NCI-H748 treated with DMSO at 0.1 percent for 48 hours (cell line): ENCODE measurements at places on chromosomes 1 and 21.

DNA sequence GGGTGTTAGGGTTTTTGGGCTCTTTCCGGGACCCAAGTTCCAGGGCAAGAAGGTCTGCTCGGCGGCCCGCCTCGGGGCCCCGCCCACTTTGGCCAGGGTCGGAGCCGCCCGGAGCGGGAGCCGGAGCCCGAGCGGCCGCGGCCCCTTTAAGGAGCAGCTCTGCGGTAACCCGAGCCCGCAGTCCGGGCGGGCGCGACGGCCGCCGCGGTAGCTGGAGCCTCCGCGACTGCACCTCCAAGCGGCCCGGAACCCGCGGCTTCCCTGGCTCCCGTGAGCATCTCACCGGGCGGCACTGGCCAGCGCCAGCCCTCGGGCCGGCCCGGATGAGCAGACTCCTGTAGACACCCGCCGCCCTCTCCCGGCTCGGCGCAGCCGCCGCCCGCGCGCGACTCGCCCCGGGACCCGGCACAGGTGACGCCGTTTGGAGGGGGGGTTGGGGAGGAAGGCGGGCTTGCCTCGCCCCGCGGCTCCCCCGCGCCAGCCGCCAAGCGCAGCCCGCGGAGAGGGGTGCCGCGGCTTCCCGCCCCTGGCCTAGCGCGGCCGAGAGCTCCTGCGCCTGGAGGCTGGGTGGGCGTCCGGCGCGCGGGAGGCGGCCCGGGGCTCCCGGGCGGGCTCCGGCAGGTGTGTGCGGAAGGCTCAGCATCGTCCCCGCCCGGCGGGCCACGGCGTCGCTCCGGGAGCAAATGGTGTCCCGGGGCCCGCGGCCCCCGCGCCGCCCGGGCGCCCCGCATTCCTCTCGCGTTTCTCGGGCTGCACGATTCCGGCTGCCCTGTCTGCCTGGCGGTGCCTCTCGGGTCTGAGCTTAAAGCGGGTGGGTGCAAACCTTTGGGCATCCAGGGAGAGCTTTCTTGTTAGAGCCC, at the start of gene TLCD4:
Gene TLCD4, plus strand, starts transcription at position 149 of the 860 bp plus-strand sequence. CDS start 26,547 bp downstream, outside the sequence.
- peak; percentile 39 for DNase-seq

GRCh38 chr1:63882048-63882704, 108.4 kb downstream of the ROR1 start:
- no peak for DNase-seq

- DNase-seq: no peak
Observed at GRCh38 chr1:109782514-109782913, 18.8 kb upstream of the EPS8L3 start.

- DNase-seq: peak; percentile 28
Observed at GRCh38 chr1:162276493-162276892, 100.2 kb downstream of the SPATA46 start.

- no peak for DNase-seq
Observed at GRCh38 chr1:33435096-33435820, 4.4 kb upstream of the PHC2 start.

DNA sequence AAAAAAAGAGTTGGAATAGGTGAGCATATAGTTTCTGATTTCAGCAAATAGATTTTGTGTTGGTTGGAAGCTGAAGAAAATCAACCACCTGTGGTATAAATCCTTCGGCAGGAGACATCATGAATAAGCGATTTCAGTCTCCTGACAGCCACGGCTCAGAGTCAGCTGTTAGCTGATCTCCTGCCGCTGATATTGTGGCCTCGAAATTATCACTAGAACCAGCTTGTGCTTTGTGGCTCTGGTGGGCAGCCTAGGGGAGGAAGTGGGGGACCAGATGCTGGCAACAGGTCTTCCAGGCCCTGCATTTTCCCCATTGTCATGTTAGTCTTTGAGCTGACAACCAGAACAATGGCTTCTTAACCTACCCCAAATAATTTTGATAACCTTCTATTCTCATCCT, 842 bp upstream of the GCSAML start:
- DNase-seq: no peak

- peak; percentile 93 for DNase-seq
Observed at GRCh38 chr1:8706995-8707396, 110.4 kb downstream of the RERE start.

DNA sequence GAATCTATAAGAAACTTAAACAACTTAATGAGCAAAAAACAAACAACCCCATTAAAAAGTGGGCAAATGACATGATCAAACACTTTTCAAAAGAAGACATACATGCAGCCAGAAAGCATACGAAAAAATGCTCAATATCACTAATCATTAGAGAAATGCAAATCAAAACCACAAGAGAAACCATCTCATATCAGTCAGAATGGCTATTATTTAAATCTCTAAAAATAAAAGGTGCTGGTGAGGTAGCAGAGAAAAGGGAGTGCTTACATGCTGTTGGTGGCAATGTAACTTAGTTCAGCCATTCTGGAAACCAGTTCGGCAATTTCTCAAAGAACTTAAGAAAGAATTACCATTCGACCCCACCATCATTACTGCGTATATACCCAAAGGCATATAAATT, 147.7 kb downstream of the FAF1 start:
- no peak for DNase-seq

GRCh38 chr1:2306151-2306978, 78.2 kb downstream of the SKI start:
- DNase-seq: no peak

- DNase-seq: no peak
Observed at GRCh38 chr1:234549447-234550021, 60.4 kb downstream of the IRF2BP2 start.

DNA sequence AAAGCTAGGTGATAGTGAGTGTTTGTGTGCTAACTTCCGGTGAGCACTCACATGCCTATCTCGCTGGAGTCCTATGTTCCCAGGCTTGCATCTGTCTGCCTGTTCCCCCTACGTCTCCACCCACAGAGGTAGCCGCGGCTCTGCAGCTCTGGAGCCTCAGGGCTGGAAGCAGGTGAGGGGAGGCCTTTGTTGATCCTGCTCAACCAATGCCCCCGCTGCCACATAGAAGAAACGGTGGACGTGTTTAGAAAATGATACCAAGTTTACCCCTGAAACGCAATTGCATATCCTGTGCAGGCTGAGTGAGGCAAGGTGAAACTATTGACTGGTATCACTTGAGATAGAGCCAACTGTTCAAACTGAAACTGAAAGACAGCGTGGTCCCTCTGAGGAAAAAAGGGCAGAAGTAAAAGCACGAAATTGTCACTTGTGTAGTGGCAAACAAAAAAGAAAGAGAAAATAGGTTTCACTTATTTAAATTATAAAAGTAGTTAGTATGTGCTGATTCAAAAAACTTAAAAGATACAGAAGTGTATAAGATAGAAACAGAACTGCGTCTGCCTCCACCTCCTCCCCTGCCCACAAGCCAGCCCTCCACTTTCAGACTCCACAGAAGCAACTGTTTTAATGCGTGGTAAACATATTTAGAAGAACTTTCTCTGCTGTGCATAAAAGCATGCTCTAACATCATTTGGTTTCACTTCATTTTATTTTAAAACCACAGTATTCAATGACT, 38.6 kb upstream of the ETS2 start:
- no peak for DNase-seq

GRCh38 chr1:223473601-223474344, 80.6 kb downstream of the CCDC185 start:
- no peak for DNase-seq

- no peak for DNase-seq
Observed at GRCh38 chr1:59126366-59126765, 170.5 kb upstream of the FGGY start.

- no peak for DNase-seq
Observed at GRCh38 chr1:62381831-62382657, 54.8 kb upstream of the USP1 start.

DNA sequence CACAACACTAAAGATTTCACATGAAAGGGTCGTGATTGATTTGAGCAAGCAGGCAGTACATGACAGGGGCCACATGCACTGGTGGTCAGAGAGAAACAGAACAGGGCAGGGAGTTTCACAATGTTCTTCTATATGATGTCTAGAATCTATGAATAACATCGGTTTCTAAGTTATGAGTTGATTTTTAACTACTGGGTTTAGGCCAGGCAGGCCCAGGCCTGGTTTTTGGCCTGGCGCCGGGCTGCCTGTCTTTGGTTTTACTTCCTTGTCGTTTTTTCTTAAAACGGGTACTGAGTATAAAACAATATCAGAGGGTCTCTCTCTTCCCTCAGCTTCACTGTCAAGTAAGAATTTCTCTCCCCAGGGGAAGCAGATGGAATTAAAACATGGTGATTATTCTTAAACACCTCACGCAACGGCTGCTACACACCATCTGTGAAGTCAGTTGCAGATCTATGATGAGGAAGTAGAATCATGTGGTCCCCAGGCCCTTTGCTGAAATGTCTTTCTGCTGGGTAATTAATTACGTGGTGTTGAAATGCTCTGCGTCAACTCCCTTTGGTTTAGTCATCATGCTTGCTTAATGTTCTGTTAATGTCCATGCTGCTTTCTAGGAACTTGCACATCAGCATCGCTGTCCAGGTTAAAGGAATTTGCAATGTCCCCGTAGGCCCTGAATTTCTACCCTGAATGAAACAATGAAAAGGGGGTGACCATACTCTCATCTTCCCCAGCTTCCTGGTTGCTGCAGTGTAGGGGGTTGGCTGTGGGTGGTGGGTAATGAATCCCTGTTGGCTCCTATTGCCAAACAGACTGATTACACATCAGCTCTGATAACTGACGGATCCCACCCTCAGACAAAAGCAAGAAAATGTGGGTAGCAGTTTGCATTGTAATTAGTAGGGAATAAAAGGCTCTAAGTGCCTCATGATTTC, 70.3 kb downstream of the SERINC2 start:
- DNase-seq: peak; percentile 69

- DNase-seq: no peak
Observed at GRCh38 chr21:26495283-26495849, 77.7 kb downstream of the CYYR1 start.

GRCh38 chr1:155892796-155893195, 18.4 kb downstream of the RIT1 start:
- DNase-seq: no peak

DNA sequence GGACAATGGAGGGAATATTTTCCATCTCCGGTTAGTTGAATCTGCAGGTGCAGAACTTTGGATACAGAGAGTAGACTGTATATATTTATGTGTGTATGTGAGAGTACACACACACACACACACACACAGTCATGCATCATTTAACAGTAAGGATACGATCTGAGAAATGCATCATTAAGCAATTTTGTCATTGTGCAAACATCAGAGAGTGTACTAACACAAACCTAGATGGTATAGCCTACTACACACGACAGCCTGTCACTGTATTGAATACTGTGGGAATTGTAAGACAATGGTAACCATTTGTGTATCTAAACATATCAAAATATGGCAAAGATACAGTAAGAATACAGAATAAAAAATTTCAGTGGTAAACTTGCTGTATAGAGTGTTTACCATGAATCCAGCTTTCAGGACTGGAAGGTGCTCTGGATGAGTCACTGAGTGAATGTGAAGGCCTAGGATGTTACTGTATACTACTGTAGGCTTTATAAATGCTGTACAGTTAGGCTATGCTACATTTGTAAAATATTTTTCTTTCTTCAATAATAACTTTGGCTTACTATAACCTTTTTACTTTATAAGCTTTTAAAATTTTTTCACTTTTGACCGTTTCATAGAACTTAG, 138.5 kb downstream of the ZZZ3 start:
- peak; percentile 23 for DNase-seq

DNA sequence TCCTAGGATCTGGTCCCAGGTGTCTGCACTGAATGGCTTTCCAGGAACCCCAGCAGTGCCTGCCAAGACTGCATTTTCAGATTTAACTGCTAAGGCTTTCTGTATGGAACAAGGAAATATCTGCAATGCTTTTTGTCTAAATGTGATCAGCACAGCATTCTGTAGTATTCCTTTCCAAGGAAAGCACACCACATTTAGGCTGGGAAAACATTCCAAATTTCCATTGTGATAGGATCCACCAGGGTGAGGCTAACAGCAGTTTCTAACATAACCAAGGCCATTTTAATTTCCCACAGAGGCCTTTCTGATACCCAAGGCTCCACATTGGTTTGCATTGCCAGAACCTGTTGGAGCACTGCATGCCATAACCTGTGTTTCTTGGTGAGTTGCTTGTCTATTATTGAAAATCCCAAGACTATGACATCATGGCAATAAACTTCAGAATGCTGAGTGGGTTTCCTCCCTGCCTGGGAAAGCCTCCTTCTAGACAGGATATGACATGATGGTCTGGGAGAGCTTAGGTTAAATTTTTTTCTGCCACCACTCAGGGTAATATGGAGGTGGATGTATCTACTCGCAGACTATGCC, 23.3 kb upstream of the PTGFRN start:
- DNase-seq: no peak

GRCh38 chr1:117890452-117890851, 39.0 kb downstream of the GDAP2 start:
- no peak for DNase-seq

DNA sequence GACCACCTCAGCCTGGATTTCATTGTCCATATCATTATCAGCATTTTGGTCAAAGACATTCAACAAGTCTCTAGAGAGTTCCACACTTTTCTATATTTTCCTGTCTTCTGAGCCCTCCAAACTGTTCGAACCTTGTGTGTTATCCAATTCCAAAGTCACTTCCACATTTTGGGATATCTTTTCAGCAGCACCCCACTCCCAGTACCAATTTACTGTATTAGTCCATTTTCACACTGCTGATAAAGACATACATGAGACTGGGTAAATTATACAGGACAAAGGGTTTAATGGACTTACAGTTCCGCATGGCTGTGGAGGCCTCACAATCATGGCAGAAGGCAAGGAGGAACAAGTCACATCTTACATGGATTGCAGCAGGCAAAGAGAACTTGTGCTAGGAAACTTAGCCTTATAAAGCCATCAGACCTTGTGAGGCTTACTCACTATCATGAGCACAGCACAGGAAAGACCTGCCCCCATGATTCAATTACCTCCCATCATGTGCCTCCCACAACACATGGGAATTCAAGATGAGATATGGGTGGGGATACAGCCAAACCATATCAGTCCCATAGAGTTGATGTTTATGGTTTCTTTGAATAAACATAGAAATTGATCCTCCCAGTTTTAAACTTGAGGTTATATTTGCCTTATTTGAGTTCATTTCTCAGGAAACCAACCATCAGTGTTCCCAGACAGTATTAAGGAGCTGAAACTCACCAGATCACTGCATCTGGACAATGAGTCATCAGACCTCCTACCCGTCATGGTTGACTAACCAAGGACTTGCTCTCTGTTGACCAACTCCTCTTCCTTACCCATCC, 322.7 kb upstream of the DUSP10 start:
- DNase-seq: no peak

GRCh38 chr1:206658264-206658980, 23.1 kb downstream of the DYRK3 start:
- DNase-seq: no peak

- DNase-seq: no peak
Observed at GRCh38 chr1:76827066-76827465, 40.2 kb upstream of the ST6GALNAC5 start.

GRCh38 chr1:79694241-79694640, 687.7 kb upstream of the ADGRL4 start:
- no peak for DNase-seq

- DNase-seq: no peak
Observed at GRCh38 chr1:183121609-183122008, 64.5 kb upstream of the LAMC2 start.

- no peak for DNase-seq
Observed at GRCh38 chr1:51592711-51593110, 24.2 kb upstream of the OSBPL9 start.
